ENCODE measurements at places on chromosomes 13 and 19.

GRCh38 chr13:101979825-101980224, 422.0 kb downstream of the FGF14 start:
- no peaks in the 10 kb centered on the region for H3K27me3 ChIP-seq
- no peaks in the 10 kb centered on the region for H3K4me1 ChIP-seq
- no peaks in the 10 kb centered on the region for H3K36me3 ChIP-seq
- no peak overlapping the region for H3K4me3 ChIP-seq
- no peak for DNase-seq
- H3K27ac ChIP-seq: no peak overlapping the region

DNA sequence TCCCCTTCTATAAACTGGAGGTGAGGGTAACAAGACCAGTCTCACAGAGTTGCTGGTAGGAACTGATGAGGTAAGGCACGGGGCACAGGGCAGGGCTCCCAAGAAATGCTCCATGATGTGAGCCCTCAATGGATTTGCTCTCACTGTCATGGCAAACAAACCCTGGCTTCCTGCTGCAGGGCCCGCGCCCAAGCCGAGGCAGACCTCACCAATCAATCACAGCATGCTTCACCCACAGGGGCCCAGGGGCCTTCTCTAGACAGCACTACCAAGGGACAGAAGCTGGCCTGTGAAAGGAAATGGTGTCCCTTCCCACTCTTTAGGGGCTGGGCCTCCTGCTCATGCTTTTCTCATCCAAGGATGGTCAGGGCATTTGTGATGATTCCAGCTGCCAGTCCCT, 25.9 kb upstream of the PLA2G4C start:
- DNase-seq: no peak
- H3K4me1 ChIP-seq: no peaks in the 10 kb centered on the region
- H3K27ac ChIP-seq: no peak overlapping the region
- no peak overlapping the region for H3K4me3 ChIP-seq

GRCh38 chr13:56917966-56918365, 222.8 kb upstream of the PRR20A start:
- H3K4me1 ChIP-seq: no peaks in the 10 kb centered on the region
- no peaks in the 10 kb centered on the region for H3K27me3 ChIP-seq
- DNase-seq: no peak
- H3K4me3 ChIP-seq: no peak overlapping the region
- H3K27ac ChIP-seq: no peak overlapping the region

DNA sequence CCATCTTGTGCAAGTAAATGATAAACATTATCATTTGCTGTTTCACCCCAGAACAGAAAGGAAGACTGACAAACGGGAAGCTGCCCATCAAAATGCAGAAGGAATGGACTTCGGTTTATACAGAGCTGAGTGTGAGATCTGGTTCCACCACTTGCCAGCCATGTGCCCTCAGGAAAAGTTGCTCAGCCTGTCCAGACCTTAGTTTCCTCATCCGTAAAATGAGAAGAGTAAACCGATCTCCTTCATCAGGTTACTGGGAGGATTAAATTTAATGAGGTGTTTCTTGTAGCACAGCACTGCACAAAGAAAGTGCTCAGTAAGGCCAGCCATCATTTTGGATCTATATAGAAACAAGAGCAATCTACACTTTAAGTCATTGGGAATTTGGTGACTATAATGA, 36.7 kb upstream of the SERP2 start:
- no peak overlapping the region for H3K4me3 ChIP-seq
- H3K4me1 ChIP-seq: no peaks in the 10 kb centered on the region
- no peaks in the 10 kb centered on the region for H3K27me3 ChIP-seq
- DNase-seq: no peak
- H3K27ac ChIP-seq: no peak overlapping the region

DNA sequence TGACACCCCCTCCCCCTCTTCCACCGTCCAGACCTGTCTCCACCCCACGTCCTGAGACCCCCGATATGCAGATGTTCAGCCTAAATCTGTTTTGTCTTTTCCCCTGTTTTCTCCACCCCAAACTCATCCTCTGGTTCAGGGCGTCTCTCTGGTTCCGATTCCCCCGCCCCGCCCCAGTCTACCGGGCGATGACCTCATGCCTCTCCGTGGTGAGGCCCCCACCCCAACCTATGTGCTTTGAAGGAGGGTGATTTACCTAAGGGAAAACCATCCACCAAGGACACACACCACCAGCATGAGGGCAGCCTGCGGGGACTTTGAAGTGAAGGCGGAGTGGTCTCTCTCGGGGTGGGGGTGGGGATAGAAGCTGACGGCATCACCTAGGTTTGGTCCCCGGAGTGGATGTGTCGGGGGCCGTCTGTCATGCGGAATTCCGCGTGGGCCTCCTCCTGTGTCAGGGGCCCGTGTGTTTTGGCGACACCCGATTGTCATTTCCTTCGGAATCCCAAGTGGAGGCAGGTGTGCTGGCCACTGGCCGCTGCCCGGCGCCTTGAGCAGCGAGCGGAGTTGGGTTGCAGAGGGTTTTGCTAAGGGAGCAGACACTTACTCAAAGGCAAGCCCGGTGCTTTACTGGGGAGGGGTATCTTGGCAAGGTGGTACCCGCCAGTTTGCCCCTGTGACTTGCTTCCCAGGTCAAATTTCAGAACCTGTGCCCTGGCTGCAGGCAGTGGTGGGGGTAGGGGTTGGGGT, 1.4 kb downstream of the FZR1 start:
- peaks cover 28% of the 10 kb centered on the region for H3K36me3 ChIP-seq
- peak overlapping the region; percentile 95 for H3K4me3 ChIP-seq
- no peak for DNase-seq
- peak overlapping the region; percentile 94 for H3K27ac ChIP-seq
- H3K27me3 ChIP-seq: no peaks in the 10 kb centered on the region

DNA sequence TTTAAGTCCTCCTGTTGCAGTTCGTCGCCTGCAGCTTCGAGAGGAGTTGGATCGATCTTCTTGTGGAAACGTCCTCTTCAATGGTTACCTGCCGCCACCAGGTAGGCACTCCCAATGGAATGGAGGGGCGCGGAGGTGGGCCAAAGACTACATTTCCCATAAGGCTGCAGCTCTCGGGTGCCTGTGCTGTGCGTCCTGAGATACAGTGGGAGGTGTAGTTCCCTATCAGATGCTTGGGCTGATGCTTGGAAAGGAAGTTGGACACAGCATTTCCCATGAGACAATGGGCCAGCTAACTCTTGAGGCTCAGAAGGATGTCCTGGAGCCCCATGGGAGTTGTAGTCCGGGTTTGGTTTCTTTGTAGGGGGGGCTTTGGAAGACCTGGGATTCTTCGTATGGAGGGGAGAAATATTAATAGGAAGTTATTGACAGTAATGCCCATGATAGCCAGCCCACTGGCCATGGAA, 1.8 kb downstream of the SHKBP1 start:
- peaks cover 30% of the 10 kb centered on the region for H3K36me3 ChIP-seq
- peak overlapping the region; percentile 81 for H3K4me3 ChIP-seq
- H3K4me1 ChIP-seq: peaks cover 11% of the 10 kb centered on the region
- DNase-seq: no peak
- H3K27me3 ChIP-seq: no peaks in the 10 kb centered on the region
- H3K27ac ChIP-seq: no peak overlapping the region

DNA sequence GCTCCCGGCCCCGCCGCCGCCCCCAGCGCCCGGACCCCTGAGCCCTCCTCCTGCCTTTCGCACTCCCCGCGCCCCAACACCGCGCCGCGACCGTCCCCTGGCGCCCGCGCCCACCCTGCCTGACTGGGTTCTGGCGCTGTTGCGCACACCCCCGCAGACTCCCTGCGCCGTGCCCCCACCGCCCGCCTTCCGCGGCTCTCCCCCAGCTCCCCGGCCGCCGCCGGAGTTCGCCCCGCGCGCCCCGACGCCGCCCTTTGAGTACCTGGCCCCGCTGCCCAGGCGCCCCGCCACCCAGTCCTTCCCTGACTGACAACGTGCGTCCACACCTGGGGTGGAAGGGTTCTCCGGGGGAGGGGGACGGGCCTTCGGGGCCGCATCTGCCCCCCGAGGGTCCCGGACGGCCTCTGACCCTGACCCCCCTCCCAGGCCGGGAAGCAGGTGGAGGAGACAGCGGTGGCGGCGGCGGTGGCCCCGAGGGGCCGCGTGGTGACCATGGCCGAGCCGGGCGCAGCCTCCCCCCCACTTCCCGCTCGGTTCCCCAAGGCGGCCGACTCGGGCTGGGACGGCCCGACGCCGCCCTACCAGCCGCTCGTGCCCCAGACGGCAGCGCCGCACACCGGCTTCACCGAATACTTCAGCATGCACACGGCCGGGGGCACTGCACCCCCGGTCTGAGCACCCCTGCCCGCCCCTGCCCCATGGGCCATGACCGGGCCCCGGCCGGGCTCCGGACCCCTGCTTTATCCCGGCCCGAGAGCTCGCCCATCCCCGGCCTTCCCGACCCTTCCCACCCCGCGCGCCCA, 1.4 kb upstream of the MEGF8 start:
- H3K27ac ChIP-seq: no peak overlapping the region
- DNase-seq: peak; percentile 19
- no peaks in the 10 kb centered on the region for H3K36me3 ChIP-seq

- no peak overlapping the region for H3K4me3 ChIP-seq
- no peak for DNase-seq
- no peaks in the 10 kb centered on the region for H3K27me3 ChIP-seq
- H3K4me1 ChIP-seq: no peaks in the 10 kb centered on the region
- H3K36me3 ChIP-seq: no peaks in the 10 kb centered on the region
- no peak overlapping the region for H3K27ac ChIP-seq
These were observed 275.3 kb upstream of the KLF12 start for GRCh38 chr13:74409551-74409950.

GRCh38 chr13:110154410-110154933, 152.5 kb downstream of the COL4A1 start:
- no peak overlapping the region for H3K27ac ChIP-seq
- no peaks in the 10 kb centered on the region for H3K4me1 ChIP-seq
- no peak overlapping the region for H3K4me3 ChIP-seq
- H3K27me3 ChIP-seq: no peaks in the 10 kb centered on the region
- DNase-seq: no peak

DNA sequence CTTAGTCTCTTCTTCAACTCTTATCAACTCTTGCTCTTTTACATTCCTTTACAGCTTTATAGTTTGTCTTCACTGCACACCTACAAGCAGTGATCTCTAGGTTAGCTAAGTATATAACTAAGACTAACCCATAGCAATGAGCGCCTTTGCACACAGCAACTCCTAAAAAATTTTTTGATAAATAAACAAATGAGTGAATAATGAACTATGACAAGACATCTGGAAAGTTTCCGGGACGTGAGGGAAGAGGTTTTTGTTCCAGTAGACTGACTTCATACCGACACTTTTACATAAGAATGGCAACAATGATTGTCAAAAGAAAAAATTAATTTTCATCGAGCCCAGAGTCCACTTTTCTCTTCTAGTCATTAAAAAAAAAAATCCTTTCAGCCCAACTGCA, 98.3 kb downstream of the ELF1 start:
- H3K27me3 ChIP-seq: no peaks in the 10 kb centered on the region
- H3K4me3 ChIP-seq: peak overlapping the region; percentile 93
- no peak for DNase-seq
- peak overlapping the region; percentile 88 for H3K27ac ChIP-seq
- peaks cover 2% of the 10 kb centered on the region for H3K36me3 ChIP-seq

DNA sequence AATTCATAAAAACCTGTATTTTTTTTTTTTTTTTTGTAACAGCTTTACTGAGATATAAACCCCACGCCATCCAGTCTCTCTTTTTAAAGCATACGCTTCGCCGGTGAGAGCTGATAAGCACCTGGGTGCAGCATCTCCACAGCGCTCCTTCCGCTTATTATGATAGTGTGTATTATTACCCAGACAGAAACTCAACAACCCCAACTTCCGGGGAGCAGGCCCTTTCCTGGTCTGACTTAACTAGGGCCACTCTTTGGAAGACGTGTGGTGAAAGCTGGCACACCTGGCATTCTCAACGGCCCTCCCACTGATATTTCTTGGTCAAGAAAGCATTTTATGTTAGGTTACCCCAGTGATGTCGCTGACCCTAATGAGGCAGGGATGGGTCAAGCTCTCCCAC, 51.4 kb upstream of the SLC15A1 start:
- peaks cover 32% of the 10 kb centered on the region for H3K36me3 ChIP-seq
- no peak for DNase-seq
- no peak overlapping the region for H3K27ac ChIP-seq
- no peak overlapping the region for H3K4me3 ChIP-seq
- H3K4me1 ChIP-seq: no peaks in the 10 kb centered on the region

DNA sequence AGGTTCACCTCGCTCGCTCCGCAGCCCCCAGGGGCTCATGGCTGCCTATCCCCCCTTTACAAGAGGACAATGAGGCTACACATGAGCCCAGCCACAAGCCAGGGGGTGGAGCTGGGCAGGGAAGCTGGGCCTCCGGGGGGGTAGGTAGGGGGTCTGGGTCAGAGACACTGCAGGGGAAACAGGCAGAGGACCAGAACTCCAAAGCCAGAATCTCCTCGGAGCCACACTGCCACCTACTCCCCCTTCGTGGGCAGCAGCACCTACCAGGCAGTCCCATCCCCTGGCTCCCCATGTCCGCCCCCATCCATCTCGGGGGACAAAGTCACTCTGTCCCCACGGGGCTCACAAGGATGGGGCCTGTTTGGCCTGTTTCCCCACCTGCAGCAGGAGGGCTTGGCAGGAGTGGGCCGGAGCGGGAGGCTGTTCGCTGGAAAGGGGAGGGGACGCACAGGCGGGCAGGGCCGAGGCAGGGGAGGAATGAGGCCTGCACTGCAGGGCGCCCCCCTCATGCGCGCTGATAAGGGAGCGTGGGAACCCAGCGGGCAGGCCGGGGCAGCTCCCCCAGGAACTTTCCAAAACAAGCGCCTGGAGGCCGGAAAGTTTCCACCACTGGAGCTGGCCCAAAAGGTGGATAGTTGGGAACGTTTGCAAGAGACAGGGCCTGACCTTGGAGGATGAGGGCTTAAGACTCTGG, 545 bp upstream of the ISYNA1 start:
- H3K36me3 ChIP-seq: peaks cover 20% of the 10 kb centered on the region
- no peak overlapping the region for H3K4me3 ChIP-seq
- no peaks in the 10 kb centered on the region for H3K27me3 ChIP-seq
- peaks cover 18% of the 10 kb centered on the region for H3K4me1 ChIP-seq
- H3K27ac ChIP-seq: no peak overlapping the region
- no peak for DNase-seq

DNA sequence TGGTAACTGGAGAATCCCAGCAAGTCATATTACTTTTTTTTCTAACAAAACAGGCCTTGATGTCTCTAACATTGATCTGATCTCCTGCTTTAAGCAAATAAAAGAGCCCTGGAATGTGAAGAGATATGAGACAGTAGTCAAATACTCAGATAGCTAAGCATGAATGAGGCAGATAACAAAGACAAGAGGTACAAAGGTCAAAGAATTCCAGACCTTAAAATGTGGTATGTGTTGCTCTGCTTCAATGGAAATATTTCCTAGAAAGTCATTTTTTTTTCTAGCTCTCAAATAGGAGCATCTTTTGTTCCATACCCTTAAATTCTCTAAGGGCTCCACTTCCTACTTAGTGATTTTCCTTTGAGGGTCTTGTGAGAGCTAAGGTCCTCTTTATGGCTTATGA, 54.6 kb downstream of the ZNF254 start:
- no peak overlapping the region for H3K27ac ChIP-seq
- H3K27me3 ChIP-seq: no peaks in the 10 kb centered on the region
- H3K4me3 ChIP-seq: no peak overlapping the region

GRCh38 chr13:76934671-76935070, 13.6 kb upstream of the ACOD1 start:
- no peak overlapping the region for H3K4me3 ChIP-seq
- H3K27ac ChIP-seq: no peak overlapping the region
- peaks cover 3% of the 10 kb centered on the region for H3K27me3 ChIP-seq
- H3K4me1 ChIP-seq: no peaks in the 10 kb centered on the region
- no peaks in the 10 kb centered on the region for H3K36me3 ChIP-seq

- H3K27me3 ChIP-seq: peaks cover 5% of the 10 kb centered on the region
- no peak overlapping the region for H3K27ac ChIP-seq
- H3K36me3 ChIP-seq: no peaks in the 10 kb centered on the region
- H3K4me3 ChIP-seq: no peak overlapping the region
- H3K4me1 ChIP-seq: peaks cover 9% of the 10 kb centered on the region
These were observed 73.1 kb downstream of the FLT1 start for GRCh38 chr13:28421676-28422410.
